ENCODE measurements at places on chromosomes 1 and 21.

DNA sequence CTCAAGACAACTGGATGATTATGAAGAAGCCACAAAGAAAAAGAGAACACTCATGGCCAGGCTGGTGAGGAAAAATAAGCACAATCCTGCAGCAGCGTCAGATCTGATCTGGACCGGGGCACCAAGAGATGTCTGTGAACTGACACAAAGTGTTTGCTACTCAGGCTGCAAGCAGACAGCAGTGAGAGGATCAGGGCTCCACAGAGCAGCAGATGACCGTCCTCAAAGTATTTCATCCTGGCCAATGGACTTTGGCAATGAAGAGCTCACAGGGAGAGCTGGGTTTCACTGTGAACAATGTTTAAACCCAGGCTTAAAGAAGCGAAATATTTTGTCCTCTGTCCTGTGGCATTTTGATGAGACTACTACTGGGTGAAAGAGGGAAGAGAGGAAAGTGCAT lies 299.2 kb downstream of the GPATCH2 start:
- DNase-seq: no peak

- peak; percentile 6 for DNase-seq
Measured at GRCh38 chr1:54610048-54610447, 13.3 kb downstream of the FAM151A start.

- no peak for DNase-seq
Measured at GRCh38 chr1:60695716-60696171, 386.6 kb upstream of the NFIA start.

DNA sequence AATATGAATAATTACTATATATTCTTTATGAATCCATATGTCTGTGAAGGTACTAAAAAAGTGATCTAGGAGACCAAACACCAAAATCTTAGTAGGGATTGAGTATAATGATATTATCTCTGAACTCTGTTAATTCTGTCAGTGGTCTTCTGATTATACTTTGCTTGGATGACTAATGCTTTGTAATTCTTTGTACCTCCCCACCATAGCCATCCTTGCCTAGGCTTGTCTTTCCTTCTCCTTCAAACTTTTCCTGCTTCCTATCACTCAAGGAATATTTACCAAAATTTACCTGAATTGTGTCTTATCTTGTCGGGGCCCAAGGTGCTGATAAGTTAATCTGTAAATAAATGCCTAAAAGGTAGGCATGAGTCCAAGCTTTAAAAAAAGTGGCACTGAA lies 845 bp upstream of the RGS5 start:
- DNase-seq: no peak

- DNase-seq: no peak
Measured at GRCh38 chr1:230165536-230165935, 98.5 kb downstream of the GALNT2 start.

- DNase-seq: peak; percentile 40
Measured at GRCh38 chr21:37006486-37007291, at the start of gene RIPPLY3. Gene RIPPLY3 (plus strand): TSS chr21:37006702. CDS start chr21:37006773, 71 bp downstream.

DNA sequence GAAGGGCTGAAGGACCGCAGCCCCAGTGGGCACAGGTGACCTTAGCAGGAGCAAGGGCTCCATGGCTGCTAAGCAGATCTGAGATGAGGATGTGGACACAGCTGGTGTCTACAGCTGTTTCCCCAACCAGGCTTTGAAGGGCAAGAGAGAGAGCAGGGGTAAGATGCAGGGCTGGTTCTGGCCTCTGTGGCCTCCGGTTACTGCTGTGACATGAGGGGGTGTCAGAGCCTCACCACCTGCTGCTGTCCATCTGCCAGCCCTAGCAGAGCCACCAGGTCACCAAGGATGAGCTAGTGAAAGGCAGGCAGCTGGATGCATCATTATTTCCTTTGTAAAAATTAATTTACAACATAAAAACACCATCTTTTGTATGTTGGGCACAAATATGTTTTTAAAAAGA lies 33.4 kb downstream of the OBSCN start:
- no peak for DNase-seq

- DNase-seq: no peak
Measured at GRCh38 chr1:4678066-4678717, 23.8 kb downstream of the AJAP1 start.

DNA sequence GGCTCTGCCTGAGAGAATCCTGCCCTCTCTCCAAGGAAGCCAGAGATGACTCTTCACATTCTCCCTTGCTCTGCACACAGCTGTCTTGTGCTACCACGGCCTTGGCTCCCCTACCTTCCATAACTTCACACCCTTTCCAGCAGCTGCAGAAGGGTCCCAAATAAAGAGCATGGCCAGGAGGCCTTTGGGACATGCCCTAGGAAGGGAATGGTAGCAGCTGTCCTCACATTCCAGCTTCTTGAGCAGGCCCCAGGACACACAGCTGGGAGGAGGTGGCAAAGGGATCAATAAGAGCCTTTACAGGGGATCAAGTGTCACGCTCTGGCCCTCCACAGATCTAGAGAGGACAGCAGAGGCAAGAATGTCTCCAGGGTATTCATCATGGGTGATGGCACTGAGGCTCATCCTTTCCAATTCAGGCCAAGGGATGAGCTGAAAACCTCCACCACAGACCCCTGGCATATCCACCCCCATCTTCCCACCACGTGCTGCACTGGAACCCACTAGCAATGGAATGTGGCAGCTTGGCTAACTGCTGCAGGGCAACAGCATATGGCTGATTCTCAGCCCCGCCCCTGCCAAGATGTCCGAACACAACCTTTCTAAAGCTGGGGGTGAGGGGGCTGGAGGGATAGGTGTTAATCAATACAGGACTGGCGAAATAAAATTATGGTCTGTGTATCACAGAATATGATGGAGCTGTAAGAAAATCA lies 17.8 kb upstream of the RAB29 start:
- no peak for DNase-seq

DNA sequence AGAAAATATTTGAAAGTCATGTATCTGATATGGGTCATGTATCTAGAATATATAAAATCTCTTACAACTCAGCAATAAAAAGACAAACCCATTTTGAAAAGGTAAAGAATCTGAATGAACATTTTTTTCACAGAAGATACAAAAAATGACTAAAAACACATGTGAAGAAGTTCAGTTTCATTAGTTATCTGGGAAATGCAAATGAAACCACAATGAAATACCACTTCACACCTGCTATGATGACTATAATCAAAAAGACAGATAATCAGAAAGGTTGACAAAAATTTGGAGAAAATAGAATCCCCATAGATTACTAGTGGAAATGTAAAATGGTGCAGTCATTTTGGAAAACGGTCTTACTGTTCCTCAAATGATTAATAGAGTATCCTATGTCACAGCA lies 631.0 kb downstream of the MRPL39 start:
- no peak for DNase-seq

DNA sequence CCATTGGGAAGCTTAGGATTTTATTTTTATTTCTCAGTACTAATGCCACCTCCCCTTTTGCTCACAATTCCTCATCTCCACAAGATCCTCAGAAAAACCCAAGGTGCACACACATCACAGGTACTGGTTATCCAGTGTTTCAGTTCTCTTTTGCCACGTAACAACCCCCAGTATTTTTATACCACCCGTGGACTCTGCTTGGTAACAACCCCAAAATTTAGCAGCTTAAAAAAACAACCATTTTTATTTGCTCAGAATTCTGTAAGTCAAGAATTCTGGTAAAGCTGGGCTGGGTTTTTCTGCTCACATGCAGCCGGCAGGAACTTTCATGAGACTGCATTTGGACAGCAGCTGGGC lies 180.0 kb downstream of the KAZN start:
- no peak for DNase-seq

GRCh38 chr1:107450899-107451664 lies 310.2 kb downstream of the NTNG1 start:
- no peak for DNase-seq

DNA sequence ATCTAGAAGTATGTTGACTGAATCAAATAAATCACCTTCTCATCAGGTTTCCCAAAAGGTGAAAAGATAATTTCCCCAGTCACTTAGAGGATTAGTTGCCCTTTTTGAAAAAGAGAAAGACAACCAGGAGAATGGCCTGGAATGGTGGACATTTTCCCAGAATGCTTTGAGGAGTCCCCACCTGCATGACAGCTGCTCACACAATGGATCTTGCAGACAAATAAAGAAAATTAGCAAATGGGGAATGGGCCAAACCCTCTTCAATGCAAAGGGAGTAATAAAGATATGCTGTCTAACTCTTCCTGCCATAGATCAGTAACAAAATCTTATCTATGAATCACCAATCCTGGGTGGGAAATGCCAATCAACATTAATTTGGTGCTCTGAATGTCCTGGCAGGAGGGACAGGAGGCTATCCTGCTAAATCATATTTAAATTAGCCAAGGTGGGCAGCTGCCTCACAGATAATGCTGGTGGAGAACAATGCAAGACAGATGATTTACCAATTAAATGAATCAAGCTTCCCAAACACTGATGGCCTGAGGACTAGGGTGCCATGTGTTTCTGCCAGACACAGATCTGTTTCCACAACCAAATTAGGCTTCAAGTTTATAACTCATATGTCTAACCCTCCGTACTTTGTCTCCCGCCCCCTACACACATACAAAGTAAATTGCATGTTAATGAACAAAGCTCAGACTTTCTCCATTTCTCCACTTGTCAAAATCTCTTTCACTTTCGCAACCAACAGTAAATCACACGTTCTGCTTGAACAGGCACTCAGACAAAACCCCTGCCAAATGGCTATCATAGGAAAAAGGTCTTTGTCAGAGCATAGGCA lies 488.0 kb upstream of the PLXNA2 start:
- no peak for DNase-seq

DNA sequence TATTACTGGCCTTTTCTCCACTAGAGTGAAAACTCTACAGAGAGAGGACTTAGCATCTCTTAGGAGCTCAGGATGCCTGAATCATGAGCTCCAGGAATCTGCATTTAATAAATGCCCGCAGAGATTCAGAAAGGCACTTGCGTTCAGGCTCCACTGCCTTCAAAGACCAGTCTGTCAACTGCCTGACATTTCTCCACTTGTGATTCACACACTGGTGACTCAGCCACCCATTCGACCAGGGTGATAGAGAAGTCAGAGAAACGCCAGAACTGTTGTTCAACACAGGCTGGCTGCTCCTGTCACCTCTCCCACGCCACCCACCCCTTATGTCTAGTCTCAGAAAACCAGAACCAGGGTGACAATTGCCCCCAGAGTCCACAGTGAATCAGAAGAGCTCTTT lies 26.9 kb upstream of the LBR start:
- no peak for DNase-seq

- DNase-seq: no peak
Measured at GRCh38 chr1:98316286-98316905, 345.1 kb upstream of the SNX7 start.

GRCh38 chr1:27548136-27548853 lies 55.6 kb downstream of the AHDC1 start:
- no peak for DNase-seq

DNA sequence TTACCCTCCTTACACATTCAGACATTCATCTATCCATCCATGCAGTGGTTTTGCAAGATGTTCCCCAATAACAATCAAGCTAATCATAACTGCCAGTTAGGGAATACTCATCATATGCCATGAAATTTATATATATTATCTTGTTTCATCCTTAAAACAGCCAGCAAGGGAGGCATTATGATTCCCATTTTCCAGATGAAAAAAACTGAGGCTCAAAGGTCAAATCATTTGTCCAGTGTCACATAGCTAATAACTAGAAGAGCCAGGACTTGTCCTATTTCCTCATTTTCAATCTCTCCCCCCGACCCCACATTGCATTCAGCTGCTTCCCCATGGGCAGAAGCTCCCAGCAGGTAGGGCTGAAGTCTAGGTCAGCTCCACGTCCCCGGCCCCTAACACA lies 7.0 kb upstream of the COL8A2 start:
- DNase-seq: no peak

- DNase-seq: peak; percentile 46
Measured at GRCh38 chr1:70509996-70510876, 99.2 kb downstream of the CTH start.

GRCh38 chr21:17802572-17802971 lies 16.6 kb downstream of the C21orf91 start:
- no peak for DNase-seq

DNA sequence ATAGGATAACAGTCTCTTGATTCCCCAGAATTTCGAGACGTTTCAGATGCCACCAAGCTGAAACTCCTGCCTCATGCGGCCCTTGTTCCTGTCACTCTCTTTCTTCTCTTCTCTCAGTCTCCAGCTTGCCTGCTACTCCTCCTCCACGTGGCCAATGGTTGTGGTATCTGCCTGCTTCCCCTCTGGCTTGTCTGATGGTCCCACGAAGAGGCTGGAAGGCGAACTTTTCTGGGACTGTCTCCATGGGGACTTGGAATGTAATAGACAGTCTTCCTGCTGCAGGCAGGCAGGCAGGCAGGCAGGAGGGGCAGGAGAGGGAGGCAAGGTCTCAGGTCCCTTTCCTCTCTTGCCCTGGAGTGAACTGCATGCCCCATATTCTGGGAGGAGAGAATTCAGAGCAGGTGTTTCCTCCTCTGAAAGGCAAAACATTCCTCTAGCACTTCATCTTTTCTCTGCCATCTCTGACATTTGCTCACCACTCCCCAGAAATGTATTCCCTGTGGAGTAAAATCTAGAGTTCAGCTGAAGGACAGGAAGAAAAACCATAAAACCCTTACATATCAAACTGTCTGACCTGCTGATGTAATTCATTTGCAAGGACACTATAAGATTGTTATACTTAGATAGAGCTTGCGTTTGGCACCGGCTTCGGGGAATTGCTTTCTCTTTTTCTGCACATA lies 64.1 kb upstream of the GNG12 start:
- DNase-seq: no peak

DNA sequence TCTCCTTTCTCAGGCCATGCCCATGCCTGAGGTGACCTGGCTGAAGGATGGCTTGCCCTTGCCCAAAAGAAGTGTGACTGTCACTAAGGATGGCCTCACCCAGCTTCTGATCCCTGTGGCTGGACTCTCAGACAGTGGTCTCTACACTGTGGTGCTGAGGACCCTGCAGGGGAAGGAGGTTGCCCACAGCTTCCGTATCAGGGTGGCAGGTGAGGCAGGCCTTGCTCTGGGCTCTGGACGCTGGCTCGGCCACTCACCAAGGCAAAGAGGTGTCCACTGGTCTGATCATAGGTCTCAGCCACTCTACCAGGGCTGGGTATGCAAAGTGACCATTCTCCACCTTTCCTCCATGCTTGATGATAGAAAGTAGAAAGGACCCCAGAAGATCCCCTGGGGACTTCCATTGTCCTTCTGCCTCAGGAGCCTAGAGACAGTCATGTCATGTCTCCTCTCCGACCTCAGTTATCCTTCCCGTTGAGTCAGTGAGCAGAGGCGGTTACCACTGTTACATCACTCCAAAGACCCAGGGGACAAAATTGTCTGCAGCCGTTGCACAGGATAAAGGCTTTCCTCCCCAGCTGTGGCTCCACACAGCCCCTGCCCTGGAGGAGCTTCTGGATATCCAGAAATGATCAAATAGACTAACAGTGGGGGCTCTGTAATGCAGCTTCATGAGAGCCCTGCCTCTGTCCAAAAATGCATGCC lies 34.2 kb downstream of the IGFN1 start:
- peak; percentile 20 for DNase-seq

DNA sequence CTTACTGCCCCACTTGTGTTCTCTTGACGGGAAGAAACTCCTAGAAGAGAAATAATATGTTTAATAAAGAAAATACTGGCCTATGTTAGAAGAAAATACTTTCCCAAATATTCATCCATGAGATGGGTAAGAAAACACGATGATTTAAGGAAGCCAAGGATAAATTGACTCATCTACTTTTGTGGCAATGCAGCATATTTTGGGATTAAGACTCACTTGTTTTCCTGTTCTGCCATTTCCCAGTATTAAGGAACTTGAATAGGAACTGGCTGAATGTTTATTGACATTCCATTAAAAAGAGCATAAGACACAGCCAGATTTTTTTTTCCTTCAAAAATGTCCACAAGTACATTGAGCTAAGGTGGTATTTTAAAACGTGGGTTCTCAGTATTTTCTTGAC lies 10.9 kb upstream of the ADAMTS5 start:
- no peak for DNase-seq

- DNase-seq: no peak
Measured at GRCh38 chr1:246281639-246282038, 225.4 kb downstream of the SMYD3 start.

All from D341Med (cell line).